ENCODE measurements at places on chromosomes 3 and 15.

GRCh38 chr15:30990446-30991254, 778 bp downstream of the MTMR10 start:
- no peak for DNase-seq

DNA sequence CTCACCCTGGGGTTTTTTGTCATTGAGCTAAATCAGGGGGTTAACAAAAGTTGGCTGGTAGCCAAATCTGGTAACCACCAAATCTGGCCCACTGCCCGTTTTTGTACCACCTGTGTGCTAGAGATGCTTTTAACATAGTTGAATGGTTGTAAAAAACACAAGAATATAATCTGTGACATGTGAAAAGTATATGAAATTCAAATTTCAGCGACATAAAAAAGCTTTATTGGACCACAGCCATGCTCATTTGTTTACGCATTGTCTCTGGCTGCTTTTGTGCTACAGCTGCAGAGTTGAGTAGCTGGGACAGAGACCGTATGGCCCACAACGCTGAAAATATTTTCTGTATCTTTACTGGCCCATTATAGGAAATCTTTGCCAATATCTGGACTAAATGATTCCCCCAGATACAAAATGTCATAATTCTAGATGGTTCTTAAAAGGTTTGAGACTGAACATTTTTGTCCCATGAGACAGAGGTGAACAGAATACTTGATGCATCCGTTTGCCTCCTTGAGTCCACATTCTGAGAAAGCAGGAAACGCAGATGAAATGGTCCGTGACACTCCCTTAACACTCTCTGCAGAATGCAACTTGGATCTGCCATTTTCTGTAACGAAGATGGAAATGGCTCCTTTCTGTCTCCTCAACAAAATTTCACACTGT, 120.9 kb upstream of the PDZRN3 start:
- no peak for DNase-seq

DNA sequence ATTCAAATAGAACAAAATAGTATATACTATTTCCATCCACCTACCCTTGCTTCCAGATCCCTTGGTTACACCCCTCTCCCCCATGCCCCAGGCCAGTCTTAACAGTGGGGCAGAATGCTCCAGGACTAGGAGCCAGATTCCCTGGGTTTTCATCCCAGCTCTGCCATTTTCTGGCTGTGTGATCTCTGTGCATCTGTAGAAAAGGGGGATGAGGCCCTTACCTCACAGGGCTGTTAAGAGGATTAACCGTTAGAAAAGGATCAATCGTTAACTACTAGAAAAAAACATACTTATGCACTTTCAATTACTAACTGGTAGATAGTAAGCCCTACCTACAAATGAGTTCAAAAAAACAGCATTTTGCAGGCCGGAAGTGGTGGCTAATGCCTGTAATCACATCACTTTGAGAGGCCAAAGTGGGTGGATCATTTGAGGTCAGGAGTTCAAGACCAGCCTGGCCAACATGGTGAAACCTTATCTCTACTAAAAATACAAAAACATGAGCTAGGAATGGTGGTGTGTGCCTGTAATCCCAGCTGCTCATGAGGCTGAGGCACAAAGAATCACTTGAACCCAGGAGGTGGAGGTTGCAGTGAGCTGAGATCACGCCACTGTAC, 11.7 kb downstream of the EBLN2 start:
- no peak for DNase-seq

DNA sequence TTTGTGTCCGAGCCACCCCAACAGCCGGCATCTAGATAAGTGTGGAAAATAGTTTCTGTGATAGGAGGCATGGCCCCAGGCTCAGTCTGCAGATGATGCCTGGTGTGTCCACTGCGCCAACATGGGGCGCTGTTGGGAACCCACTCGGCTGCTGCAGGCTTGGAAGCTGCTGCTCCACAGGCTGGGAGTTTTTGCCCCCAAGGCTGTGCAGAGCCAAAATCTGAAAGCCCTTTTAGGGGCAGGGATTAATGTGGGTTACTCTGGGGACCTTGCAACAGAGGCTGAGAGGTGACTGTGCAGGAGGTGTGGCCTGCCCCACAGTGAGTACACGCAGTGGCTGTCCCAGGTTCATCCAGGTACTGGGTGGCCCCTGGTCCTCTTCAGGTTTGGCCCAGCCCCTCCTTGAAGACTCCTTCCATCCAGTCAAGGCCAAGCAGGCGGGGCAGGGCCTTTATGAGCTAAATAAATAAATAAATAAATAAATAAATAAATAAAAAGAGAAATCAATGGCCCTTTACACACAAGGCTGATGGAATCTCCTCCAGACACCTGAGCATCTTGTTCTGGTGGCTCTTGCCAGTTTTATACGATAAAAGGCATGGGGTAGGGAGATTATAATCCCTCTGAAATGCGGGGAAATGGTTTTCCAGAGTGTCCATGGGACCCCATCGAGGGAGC, 73.8 kb downstream of the AAGAB start:
- no peak for DNase-seq

GRCh38 chr3:190205739-190206138, 85.0 kb upstream of the P3H2 start:
- DNase-seq: no peak
